T-helper 17 cell (primary cell): ENCODE measurements at places on chromosomes 2 and 18.

DNA sequence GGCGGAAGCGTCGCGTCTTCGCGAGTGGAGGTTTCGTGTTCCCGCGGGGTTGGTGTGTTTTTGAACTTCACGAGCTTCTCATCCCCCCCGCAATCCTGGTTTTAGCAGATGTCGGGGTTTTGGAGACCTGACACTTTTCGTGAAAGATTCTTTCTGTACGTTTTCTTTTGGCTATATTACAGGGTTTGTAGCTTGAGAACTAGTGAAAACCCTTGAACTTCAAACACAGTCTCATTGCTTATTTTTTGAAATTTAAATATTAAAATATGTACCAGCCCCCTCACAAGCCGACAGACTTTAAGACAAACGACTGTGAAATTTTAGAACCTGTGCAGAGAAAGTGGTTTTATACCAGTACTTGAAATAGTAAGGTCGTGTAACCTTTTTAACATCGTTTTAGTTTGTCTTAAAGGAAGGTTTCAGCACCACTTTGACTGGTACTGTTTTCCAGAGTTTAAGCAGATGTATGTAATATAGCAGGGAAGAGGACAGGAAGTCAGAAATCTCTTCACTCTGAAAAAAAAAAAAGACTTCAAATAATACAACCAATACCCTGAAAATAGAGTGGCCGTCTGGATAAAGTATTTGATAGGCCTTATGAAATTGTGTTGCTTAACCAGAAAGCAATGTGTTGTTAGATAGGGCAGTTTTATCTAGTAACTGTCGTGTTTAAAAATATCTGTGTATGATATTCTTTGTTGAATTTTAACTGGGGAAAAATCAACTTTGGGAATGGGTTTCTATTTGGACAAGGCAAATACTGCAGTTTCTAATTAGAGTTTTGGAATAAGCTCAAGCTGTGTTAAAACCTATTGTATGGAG lies 1.4 kb downstream of the SPATS2L start:
- no peak for DNase-seq

DNA sequence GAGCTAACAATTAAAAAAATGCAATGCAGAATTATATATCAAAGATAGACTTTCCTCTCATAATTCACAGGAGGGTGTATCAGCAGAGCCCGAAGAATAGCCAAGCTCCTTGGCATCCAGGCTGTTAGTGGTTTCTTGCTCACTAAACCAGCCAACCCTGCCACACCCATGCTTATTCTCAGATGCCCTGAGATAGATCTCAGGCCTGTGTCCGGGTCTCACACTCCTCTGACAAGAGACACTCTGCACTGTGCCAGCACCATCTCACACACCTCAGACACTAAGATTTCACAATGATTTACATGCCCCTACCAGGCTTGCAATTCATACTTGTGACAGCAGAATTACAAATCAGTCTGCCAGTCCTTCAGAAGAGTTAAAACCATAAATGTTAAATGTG lies 64.5 kb downstream of the OSBPL1A start:
- no peak for DNase-seq

DNA sequence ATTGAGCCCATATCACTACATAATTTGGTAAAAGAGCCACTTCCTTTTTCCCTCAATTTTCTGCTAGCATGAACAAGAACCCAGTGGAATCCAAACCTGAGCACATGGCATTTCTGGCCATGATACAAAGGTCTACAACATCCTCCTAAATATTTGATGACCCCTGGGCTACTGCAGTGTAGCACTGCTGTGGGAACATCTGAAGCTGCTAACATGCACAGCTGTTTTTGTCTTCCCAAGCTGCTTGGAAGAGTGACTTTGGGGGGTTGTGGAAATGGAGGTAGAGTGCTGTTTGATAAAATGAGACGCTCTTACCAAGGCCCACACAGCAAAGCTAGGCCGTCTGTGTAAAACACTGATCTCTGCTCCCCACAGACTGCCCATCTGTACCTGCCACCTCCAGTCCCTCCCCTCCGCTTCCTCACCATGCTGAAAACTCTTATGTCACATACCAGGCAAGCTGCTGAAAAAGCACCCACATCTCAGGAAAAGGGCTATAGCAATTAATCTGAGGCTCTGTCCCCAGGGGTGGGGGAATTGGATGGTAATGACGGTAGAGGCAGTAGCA lies 197.2 kb upstream of the HNRNPA3 start:
- no peak for DNase-seq

GRCh38 chr2:238694136-238694755 lies 153.6 kb upstream of the TWIST2 start:
- no peak for DNase-seq

DNA sequence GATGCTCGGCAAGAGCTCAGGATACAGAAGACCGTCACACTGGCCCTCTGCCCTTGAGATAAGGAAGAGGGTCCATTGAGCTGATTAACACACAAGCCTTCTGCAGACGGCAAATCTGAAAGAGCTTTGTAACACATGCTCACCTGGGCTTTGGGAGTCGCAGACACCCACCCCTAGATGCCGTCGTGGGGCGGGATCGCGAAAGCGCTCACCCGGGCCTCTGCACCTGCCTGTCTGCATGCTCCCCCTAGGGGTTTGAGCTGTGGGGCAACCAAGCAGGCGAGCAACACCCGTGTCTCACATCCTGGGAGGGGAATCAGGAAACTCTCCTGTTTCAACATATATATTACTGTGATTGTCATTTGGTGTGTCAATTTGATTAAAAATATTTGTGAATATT lies 99.8 kb upstream of the KCNH7 start:
- DNase-seq, result no peak
